Kidney glomerular epithelial cell (primary cell): ENCODE measurements at places on chromosomes 5 and 9.

- DNase-seq, result no peak
Measured at GRCh38 chr5:150300496-150301169, 2.1 kb downstream of the ARSI start.

DNA sequence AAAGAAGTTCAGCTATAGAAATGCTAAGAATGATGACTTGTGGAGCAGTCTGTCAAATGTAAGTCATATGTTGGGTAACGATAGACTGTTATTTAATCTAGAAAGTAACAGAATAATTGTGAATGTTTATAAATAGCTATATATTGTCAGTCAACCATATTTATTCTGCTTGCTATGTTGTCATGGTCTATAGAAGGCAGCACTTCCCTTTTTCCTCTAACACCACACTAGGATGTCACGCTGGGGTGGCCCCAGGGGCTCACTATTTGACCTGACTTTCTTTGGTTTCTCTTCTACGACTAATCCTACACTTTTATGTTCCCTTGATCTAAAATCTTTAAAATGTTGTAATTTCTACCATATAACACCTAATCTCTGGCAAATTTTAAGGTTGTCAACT is 20.5 kb downstream of the ERAP2 start:
- no peak for DNase-seq

DNA sequence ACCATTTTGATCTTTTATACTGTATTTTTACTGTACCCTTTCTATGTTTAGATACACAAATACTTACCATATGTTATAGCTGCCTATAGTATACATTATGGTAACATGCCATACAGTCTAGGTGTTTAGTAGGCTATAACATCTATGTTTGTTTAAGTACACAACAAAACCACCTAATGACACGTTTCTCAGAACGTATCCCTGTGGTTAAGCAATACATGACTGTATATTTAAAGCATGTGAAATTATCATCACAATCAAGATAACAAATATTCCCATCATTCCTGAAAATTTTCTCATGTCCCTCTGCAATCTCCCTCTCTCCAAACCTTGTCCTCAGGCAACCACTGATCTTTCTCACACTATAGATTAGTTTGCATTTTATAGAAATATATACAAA is 66.4 kb upstream of the SUSD1 start:
- DNase-seq, result no peak

GRCh38 chr9:117247266-117247665 is 167.6 kb downstream of the ASTN2 start:
- DNase-seq, result peak; percentile 2

- peak; percentile 20 for DNase-seq
Measured at GRCh38 chr9:124766815-124767554, 4.1 kb downstream of the NR6A1 start.

DNA sequence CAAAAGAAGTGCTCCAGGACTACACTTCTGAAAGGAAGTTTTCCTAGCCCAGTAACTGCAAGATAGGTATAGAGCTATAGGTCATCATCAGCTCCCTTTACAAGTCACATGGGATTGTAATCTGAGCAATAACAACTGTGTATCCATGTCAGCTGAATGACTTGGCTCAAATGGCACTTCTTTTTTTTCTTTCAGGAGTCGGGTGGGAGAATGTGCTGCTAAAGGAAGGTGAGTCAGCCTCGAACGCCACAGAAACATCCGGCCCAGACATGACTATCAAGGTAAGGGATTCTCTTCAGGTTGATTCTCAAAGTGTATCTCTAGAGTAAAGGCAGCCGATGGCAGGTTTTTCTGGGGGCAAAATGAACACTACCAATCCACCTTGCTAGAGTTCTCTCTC is 192.2 kb downstream of the C9orf152 start:
- DNase-seq, result peak; percentile 55

DNA sequence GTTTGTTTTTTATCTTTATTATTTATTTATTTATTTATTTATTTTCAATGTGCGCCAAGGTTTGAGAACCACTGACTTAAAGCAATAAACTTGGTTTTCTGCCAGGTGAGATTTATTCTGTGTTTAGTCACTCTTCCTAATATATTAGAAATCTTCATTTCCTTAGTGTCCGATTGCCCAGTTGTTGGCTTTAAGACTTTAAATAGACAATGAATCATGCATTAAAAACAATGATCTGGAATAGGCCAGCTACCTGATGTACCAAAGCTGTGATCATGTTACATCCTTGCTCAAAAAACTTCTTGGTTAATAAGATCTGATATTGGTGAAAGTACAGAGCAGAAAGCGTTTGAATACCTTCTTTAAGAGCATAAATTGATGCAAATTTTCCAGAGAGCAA is 52.1 kb upstream of the ERBIN start:
- DNase-seq, result peak; percentile 52

DNA sequence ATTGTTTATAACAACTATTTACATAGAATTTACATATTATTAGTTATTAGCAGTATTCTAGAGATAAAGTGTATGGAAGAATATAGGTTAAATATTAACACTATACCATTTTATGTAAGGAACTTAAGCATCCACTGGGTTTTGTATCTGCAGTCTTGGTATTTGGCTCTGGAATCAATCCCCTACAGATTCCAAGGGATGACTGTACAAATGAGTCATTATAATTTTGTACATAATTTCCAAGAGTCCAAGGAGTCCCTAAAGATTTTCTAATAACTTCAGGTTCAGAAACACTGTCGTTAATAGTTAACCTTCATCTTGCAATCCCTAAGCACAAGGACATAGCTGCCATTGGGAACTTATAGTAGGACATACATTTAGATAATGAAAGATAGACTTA is 254.8 kb upstream of the PDE4D start:
- no peak for DNase-seq

- no peak for DNase-seq
Measured at GRCh38 chr5:102863058-102863457, 108.0 kb downstream of the PAM start.

GRCh38 chr9:120538339-120538738 is 41.6 kb downstream of the CDK5RAP2 start:
- DNase-seq, result no peak
